Activated CD4-positive, alpha-beta T cell treated with anti-CD3 and anti-CD28 coated beads for 48 hours (primary cell): ENCODE measurements at places on chromosomes 7 and 10.

- no peak for DNase-seq
Measured at GRCh38 chr10:97321804-97322190, 2.7 kb downstream of the FRAT1 start.

- no peak for DNase-seq
Measured at GRCh38 chr7:143015084-143015483, 11.8 kb downstream of the OR9A2 start.

GRCh38 chr7:512146-512510 lies 7.5 kb downstream of the PDGFA start:
- DNase-seq, result no peak

DNA sequence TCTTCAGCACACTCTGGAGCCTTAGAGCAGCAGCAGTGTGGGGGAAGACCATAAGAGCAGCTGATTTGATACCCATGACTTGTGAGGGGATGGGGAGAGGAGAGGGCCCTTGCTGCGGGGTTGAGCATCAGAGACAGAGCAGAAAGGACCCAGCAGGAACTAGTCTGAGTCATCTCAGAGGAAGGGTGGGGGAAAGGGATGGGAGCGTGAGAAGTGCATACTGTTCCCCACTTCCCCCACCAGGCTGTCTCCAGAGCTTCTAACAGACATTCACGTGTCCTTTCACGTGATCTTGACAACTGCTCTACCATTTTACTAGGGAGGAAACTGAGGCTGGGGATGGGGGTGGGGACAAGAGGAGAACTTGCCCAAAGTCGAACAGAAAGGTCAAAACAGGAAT lies 38.7 kb downstream of the FAM241B start:
- no peak for DNase-seq

DNA sequence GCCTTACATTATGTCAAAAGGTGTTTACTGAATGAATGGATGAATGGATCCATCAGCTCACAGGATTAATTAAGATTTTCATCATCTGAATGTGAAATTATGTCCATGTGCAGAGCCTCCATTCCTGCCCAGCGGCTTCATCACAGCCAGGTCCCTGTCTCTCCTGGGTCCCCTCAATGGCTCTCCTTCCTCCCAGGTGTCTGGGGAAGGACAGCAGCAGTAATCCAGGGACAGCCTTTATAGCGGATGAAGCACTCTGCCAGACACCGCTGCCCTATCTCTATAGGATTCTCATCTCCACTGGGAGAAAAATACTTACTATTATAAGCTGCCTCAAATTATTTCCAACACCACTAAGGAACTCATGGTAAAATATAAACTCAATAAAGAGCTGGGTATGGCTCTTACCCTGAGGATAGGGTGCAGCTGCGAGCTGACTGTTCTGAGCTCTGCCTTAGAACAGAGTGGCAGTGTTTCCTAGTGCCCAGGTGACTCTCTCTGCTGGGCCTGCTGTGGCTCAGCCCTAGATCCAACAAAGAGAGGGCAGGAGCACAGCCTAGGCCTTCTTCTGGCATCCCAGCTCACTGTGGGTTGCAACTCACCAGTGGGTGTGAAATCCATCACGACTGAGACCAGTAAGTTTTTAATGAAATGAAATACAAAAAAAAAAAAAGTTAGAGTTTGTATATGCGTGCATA lies 38.3 kb downstream of the GPRIN2 start:
- no peak for DNase-seq

GRCh38 chr10:129085811-129086210 lies 381.2 kb upstream of the MGMT start:
- no peak for DNase-seq

GRCh38 chr10:77350711-77351119 lies 286.9 kb downstream of the KCNMA1 start:
- peak; percentile 34 for DNase-seq

GRCh38 chr7:27697861-27698430 lies 35.3 kb upstream of the HIBADH start:
- DNase-seq, result peak; percentile 12

DNA sequence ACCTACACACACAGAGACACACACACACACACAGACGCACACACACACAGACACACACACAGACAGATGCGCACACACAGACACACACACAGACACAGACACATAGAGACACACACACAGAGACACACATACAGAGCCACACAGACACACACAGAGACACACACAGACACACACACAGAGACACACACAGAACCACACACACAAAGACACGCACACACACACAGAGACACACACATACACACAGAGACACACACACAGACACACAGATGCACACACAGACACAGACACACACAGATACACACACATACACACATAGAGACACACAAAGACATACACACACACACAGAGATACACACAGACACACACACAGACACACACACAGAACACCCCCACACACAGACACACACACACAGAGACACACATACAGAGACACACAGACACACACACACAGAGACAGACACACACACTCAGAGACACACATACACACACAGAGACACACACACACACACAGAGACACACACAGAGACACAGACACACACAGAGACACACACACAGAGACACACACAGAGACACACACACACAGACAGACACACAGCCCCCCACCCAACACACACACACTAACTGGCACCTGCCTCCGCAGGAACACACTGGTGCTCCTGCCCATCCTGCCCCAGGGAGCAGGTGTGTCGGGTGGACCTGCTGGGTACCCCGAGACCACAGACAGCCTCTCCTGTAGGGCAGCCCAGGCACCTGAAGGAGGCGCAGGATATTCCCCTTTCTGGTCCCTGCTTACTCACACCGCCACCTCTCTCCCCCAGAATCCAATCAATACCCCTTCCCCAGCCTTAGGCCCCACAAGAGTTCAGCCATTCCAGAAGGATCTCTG lies 5.4 kb upstream of the FZD9 start:
- DNase-seq, result no peak

GRCh38 chr10:22369434-22370072 lies 24.3 kb downstream of the SPAG6 start:
- DNase-seq, result no peak

DNA sequence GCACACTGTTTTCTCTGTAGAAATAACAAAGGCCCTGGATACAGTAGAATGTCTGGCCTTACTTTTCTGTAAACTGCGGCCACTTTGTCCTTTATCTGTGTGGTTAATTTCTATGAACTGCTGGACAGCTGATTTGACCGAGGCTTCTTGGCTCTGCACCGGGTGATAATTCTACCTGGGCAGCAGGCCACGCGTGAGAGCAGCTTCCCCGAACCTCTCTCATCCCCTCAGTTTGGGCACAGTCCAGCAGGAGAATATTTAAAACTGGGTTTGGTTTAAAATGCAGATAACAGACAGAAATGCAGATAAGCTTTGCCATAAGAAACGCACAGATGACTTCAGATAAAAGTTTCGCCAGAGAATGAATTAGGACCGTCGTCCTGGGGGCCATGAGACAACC lies 81.0 kb downstream of the CELF2 start:
- no peak for DNase-seq

- no peak for DNase-seq
Measured at GRCh38 chr7:26704786-26705185, 159.6 kb downstream of the SKAP2 start.

DNA sequence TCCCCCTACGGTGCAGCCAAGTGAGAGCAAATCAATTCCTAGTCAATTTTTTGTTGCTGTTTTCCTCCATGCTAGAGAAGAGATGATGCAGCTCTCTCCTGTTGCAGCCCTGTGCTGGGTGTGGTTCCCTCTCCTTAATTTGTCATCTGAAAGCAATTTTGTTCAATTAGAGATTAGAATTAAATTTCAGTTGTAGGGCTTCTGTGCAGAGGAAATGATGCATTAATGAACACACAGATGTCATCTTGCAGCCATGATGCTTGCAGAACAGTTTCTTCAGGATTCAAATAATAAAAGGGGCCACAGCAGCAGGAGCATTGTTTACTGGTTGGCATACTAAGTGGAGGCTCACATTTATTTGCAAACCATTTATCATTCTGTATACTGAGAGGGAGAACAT lies 266.0 kb downstream of the AUTS2 start:
- DNase-seq, result no peak

DNA sequence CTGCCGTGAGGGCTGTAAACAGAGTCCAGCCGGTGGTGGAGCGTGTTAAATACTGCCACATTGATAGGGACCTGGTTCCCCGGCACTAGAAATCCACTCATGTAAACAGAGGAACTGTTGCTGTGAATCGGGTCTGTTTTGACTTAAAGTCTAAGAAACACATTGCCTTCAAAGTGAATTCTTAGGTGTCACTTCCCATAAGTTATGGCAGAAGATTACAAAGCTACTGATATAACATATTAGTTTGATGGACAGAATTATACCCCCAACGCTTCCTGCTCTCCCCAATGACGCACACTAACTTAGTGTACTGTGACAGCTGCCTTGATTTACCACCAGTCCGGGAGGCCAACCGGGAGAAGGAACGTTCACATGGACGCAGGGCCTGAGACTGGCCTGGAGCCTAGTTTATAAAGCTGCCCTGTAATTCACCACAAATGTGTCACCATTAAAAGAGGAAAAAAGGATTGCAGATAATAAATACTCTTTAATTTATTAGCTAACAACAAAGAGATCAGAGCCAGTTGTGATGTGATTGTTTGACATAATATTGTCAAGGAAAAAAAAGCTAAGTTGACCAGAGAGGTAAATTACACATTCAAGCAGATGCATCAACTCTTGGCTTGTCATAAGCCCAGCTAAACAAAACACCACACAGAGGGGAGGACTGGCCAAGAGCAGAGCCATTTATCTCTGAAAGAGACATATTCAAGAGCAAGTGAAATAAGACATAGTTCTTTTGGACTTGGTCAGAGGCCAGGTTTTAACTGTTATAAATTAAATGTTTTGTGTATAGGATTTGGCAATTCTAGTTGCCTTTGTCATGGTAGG lies 820.6 kb downstream of the LRMDA start:
- no peak for DNase-seq

GRCh38 chr10:102231357-102232318 lies 5.5 kb downstream of the ELOVL3 start:
- DNase-seq, result peak; percentile 87

- DNase-seq, result peak; percentile 11
Measured at GRCh38 chr10:30812018-30812851, 182.7 kb upstream of the LYZL2 start.

GRCh38 chr10:71267508-71268240 lies 51.4 kb upstream of the SLC29A3 start:
- DNase-seq, result no peak

DNA sequence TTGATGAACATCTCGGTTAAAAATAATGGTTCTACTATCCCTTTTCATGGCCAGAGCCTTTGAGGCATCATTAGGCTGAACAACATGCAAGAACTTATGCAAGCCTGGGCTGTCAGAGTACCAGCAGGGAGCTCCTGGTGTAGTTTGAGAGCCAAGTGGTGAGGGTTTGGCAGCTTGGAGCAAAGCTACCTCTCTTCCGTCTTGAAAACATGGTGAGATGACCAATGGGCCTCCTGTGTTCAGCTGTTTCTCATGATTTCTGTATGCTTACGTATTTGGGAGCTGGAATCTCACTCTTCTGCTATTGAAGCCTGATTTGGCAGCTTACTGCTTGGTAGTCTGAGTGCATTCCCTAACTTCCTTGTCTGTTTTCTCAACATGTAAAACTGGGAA lies 150.4 kb downstream of the CXCL12 start:
- no peak for DNase-seq

GRCh38 chr7:70165477-70166170 lies 567.3 kb downstream of the AUTS2 start:
- no peak for DNase-seq

- no peak for DNase-seq
Measured at GRCh38 chr7:79425665-79426064, 27.8 kb downstream of the MAGI2 start.

GRCh38 chr10:109089779-109090178 lies 833.5 kb downstream of the XPNPEP1 start:
- DNase-seq, result no peak

DNA sequence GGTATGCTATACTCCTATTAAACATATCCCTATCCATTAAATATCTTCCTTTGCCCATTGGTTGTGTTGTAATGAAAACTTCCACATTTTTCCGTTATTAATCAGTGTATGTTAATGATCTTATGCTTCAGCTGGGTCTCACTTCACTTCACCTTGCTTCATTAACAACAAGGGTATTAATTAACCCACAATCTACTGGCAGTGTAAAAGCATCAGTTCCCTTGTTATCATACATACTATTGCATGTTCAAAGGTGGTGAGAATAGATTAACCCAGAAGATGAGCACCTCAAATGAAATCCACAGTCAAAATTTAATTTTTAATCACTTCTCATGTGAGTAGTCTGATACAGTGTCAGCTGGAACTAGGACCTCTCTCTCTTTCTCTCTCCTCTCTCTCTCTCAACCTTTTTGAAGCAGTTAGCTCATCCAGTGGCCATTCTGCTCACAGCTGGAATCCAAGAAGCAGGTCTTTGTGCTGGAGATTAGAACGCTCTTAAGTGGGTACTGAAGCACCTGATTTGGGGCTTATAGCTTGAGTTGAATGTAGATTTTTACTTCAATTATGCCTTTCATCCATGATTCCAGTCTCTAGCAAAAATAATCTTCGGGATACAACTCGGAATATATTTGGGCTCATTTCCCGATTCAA lies 172.3 kb downstream of the RAPGEF5 start:
- DNase-seq, result no peak

GRCh38 chr7:141042222-141043193 lies 27.8 kb upstream of the MRPS33 start:
- DNase-seq, result no peak

GRCh38 chr7:130187360-130187759 lies 17.8 kb downstream of the TMEM209 start:
- no peak for DNase-seq

GRCh38 chr7:28933846-28934320 lies 24.2 kb downstream of the TRIL start:
- no peak for DNase-seq

- DNase-seq, result no peak
Measured at GRCh38 chr10:85596389-85596788, 770.2 kb downstream of the GRID1 start.

- no peak for DNase-seq
Measured at GRCh38 chr7:56009695-56010094, 41.5 kb downstream of the PSPH start.

- no peak for DNase-seq
Measured at GRCh38 chr10:49153971-49154370, 20.1 kb upstream of the FAM170B start.

DNA sequence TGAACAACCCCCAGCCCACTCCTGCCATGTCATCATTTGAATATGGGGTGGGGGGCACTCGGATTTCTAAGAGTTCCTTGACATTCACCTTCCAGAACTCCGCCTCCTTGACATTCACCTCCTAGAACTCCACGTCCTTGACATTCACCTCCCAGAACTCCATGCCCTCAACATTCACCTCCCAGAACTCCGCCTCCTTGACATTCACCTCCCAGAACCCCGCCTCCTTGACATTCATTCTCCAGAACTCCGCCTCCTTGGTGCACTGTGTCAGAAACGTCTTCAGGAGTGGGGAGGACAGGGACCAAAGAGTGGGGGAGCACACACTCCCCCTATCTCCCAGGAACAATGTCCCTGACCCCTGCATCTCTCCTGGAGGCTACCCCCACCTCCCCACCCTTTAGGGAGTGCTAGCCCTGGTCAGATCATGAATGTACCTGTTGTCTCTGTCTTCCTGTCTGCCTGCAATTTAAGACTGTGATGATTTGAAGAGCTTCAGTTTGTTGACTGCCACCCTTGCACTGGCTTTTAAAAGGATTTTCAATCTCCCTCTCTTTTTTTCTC lies 110.1 kb downstream of the NPTX2 start:
- no peak for DNase-seq
